Urinary bladder (tissue), 4 donors: ENCODE measurements at places on chromosomes 1 and 21. TPM values are rescaled to one million over a fixed set of nuclear protein-coding genes. Genes with fewer than 3 reads are reported as not detected.

GRCh38 chr1:18072066-18072465 lies 35.5 kb upstream of the IGSF21 start:
- DNase-seq = no peak

GRCh38 chr1:9078752-9079500 lies 9.5 kb upstream of the SLC2A5 start:
- DNase-seq = no peak

The MARCKSL1 gene
- polyA plus RNA-seq = 28.5 TPM

DNA sequence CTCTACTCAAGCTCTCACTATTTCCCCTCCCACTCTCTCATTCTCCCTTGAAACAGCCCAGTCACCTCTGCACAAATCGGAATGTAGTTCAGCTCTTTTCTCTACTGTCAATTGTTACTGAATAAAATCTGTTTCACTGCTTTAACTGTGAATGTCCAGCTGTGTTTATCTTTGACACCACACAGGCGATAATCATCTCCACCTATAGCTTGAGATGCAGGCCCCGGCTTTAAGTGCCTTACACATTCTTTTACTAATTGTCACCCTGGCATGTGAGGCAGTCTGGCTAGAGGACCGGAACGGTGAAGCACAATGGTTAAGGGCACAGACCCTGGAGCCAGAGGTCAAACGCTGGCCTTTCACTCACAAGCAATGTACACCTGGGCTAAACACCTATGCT lies 122.8 kb upstream of the C8B start:
- DNase-seq = no peak

The RWDD3 gene
- polyA plus RNA-seq = 19.0 TPM

DNA sequence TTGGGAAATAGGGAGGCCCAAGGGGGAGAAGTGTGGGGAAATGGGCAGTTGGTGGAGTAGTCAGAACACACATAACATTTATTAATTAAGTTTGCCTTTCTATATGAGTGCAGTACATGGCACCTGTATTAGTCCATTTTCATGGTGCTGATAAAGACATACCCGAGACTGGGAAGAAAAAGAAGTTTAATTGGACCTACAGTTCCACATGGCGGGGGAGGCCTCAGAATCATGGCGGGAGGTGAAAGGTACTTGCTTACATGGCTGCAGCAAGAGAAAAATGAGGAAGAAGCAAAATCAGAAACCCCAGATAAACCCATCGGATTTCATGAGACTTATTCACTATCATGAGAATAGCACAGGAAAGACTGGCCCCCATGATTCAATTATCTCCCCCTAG lies 1.6 kb upstream of the SLC35A3 start:
- DNase-seq = no peak

The AJAP1 gene
- polyA plus RNA-seq = 0.98 TPM

- no peak for DNase-seq
These were observed 9.9 kb upstream of the MAPKAPK2 start for GRCh38 chr1:206674745-206675175.

GRCh38 chr21:45615145-45615711 lies 28.3 kb upstream of the PCBP3 start:
- DNase-seq = no peak

The ANGPTL7 gene
- 10.3 TPM for polyA plus RNA-seq

- DNase-seq = no peak
These were observed 6.1 kb upstream of the AK4 start for GRCh38 chr1:65141918-65142317.

The HRNR gene
- polyA plus RNA-seq = not detected

- no peak for DNase-seq
These were observed 48.5 kb downstream of the EVI5 start for GRCh38 chr1:92736395-92736794.

GRCh38 chr21:46060596-46061061 lies 37.3 kb upstream of the COL6A2 start:
- DNase-seq = no peak

DNA sequence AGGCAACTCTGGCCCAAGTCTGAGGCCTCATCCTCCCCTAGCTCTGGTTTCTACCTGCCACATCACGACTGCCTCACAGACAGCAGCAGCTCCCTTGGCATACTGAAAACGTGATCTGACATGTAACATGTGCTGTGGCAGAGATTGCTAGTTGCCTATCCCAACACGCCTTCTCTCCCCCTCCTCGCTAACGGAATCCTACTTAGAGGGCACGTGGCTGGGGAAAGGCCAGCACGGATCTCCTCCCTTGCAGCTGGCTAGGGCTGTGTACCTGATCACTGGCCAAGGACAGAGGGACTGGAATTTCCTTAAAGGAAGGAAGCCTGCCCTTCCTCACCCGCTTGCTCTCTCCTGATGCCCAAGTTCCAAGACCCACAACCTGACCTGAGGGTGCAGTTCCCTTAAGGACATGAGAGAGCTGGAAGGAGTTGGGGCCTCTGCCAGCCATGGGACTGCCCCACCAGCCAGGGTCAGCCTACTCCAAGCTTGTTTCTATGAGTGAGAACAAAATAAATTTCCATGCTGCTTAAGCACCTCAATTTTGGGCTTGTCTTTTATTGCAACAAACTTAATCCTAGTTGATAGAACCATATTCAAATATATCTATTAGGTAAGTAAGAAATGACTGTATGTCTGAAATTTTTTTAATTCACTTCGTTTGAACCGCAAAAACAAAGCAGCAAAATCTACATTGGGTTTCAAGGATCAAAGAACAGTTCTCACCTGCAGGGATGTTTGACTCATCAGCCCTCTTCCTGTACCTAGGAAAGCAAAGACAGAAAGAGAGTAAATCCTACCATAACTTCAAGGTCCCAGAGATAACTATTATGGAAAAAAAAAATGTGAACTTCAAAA lies 7.2 kb downstream of the SETD4 start:
- DNase-seq = no peak

DNA sequence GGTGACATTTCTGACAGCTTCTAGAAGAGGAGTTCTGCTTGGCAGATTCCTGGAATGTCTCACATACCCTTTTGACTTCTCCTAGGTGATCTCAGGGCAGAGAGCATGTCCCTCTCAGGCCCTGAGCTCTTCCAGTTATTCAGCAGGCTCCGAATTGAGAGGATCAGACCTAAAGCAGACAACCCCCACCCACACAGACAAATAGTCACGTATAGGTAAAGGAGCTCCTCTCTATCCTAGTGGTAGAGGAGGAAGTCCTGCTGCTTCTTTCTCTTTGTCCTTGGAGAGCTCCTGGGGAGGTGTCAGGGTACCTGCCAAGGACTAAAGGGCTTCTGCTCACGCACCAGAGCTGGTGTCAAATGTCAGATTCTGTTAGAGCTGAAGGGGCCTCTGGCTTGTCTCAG lies 128.1 kb downstream of the IER5 start:
- DNase-seq = no peak

DNA sequence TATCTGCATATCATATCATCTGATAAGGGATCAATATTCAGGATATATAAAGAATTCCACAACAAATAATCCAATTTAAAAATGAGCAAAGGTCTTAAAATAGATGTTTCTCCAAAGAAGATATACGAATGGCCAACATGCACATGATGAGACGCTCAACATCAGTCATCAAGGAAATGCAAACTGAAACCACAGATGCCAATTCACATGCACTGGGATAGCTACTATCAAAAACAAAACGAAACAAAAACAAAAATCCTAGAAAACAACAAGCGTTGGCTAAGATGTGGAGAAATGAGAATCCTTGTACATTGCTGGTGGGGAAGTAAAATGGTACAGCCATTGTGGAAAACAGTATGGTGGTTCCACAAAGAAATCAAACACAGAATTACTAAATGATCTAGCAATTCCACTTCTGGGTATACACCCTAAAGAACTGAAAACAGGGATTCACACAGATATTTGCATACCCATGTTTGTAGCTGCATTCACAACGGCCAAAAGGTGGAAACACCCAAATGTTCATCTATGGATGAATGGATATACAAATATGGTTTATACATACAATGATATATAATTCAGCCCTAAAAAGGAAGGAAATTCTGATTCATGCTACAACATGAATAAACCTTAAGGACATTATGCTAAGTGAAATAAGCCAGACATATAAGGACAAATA lies 79.4 kb downstream of the PCSK9 start:
- no peak for DNase-seq

The TCHH gene
- polyA plus RNA-seq = 0.11 TPM

DNA sequence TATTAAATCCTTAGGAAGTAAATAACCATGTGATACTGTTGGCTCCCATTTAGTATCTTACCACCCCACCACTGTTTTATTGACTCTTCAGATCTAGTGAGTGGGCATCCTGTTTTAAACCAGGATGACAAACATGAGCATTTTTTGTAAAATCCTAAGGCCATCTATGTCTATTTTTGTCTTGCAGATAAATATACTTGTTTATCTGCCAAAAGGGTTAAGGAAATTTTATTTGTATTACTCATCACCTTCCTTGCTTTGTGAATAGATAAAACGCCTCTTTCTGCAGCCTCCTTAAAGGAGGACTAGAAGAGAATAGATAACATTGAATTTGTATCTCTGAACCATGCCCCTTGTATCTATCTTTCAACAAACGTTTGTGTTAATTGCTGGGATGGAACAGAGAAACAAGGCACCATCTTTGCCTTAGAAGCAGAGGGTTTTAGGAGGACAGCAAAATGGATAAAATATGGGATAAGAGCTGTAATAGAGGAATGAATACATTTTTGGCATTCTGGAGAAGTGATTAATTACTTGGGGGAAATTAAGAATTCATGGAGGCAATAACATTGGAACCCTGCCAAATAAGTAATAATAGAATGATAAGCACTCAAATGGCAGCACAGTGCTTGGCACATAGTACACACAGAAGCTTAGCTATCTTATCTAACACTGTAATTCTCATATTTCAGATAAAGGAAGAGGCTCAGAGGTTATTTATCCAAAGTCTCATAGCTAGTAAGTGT lies 14.7 kb downstream of the YTHDF2 start:
- no peak for DNase-seq

The ERICH3 gene
- 0.11 TPM for polyA plus RNA-seq

- DNase-seq = peak; percentile 83
These were observed 73.3 kb downstream of the MRPL37 start for GRCh38 chr1:54273092-54273794.

DNA sequence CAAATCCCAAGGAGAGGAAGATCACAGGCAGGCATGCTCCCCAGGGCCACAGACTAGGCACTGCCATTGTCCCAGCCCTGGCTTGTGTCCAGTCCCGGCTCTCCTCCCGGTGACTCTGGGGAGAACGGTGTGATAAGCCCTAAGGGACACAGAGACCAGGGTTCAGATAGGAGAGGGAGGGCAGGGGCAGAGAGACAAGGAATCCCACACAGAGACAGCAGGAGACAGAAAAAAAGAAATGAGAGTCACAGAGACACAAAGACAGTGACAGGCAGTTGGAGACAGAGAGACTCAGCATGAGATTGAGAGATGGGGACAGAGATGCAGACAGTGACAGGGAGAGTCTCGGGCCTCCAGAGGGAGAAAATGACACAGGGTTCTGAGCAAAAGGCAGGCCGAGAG lies 361 bp downstream of the INSRR start:
- no peak for DNase-seq

The SMIM11 gene
- polyA plus RNA-seq = 3.0 TPM

The ATG4C gene
- polyA plus RNA-seq = 6.9 TPM
